ENCODE measurements at places on chromosomes 3 and 15.

DNA sequence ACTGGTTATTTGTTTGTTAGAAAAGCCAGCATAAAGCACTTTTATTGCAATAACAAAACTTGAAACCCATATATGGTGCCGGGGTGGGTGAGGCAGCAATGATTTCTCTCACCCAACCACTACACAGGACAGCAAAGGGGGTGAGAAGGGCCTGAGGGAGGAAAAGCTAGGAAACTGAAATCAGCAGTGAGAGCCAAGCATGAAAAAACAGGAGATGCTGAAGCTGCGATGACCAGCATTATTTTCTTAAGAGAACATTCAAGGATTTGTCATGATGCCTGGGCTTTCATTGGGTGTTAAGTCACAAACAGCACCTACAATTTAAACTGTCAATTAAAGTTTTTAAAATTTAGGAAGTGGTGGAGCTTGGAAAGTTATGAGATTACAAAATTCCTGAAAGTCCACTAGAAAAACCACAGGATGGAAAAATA, 11.9 kb upstream of the TM4SF4 start:
- DNase-seq: no peak

DNA sequence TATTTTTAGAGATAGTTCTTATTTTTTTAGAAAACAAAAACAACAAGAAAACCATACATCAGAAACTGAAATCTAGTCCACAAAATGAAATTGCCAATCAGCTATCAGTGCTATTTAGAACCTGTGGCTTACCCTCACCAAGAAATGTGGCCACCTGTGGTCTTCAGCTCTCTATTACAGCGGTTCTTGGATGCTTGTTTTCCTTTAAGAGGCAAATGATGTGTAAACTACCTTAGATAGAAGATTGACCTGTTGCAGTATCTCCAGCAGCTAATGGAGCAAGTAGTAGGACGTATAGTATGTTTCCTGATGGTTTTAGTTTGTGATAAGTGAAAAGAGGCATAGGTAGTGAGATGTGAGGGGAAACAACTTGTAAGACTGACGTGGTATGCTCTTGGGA, 21.2 kb downstream of the TFG start:
- no peak for DNase-seq

GRCh38 chr15:26126819-26127387, 263.8 kb upstream of the ATP10A start:
- DNase-seq: no peak

- DNase-seq: no peak
Measured at GRCh38 chr3:6605227-6605626, 255.7 kb upstream of the GRM7 start.
